Bronchial epithelial cell (primary cell): ENCODE measurements at places on chromosomes 12 and 14. TPM values are rescaled to one million over a fixed set of nuclear protein-coding genes. Genes with fewer than 3 reads are reported as not detected.
A peak's percentile ranks its signal among the peaks of the same experiment; 100 is the strongest.

GRCh38 chr14:85764822-85765221 lies 234.9 kb downstream of the FLRT2 start:
- no peak for DNase-seq

The KRT82 gene
- total RNA-seq: not detected in 2 replicates

DNA sequence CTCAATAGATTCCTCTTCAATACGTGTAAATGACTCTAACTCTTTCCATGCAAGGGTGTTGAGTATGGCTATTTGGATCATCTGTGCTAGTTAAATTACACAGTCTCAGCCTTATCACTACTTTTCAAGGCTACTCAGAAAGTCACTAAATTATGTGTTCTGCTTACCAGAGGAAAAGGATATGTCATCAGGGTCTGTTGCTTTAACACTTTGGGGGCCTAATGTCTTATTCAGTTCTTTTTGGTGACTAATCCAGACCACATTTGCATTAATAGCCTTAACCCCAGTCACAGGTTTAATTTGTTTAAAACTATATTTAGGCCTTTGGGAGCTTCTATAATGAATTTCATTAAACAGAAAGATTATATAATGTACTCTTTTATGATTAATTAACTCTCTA lies 649.3 kb downstream of the RPS29 start:
- no peak for DNase-seq

DNA sequence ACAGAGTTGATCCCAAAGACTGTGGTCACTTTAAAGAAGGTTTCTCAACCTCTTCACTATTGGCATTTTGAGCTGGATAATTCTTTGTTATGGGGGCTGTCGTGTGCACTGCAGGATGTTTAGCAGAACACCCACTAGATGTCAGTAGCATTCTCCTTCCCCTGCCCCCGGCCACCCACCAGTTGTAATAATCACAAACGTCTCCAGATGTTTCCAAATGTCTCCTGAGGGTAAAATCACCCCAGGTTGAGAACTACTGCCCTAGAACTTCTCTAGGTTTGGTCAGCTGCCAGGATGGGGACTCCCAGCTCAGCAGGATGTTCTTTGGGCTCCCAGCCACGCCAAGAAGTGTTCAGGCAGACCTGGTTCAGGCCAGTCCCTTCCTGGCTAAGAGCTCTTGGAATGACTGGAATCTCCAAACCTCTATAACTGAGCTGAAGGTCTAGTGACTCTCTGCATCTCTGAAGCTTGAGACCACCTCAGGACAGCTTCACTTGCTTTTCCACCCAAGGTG lies 12.5 kb upstream of the AJUBA start:
- peak; percentile 22 for DNase-seq

- DNase-seq: no peak
Measured at GRCh38 chr14:69333791-69334337, 64.2 kb downstream of the ERH start.

GRCh38 chr14:105861985-105862465 lies 335.6 kb downstream of the TMEM121 start:
- DNase-seq: no peak

DNA sequence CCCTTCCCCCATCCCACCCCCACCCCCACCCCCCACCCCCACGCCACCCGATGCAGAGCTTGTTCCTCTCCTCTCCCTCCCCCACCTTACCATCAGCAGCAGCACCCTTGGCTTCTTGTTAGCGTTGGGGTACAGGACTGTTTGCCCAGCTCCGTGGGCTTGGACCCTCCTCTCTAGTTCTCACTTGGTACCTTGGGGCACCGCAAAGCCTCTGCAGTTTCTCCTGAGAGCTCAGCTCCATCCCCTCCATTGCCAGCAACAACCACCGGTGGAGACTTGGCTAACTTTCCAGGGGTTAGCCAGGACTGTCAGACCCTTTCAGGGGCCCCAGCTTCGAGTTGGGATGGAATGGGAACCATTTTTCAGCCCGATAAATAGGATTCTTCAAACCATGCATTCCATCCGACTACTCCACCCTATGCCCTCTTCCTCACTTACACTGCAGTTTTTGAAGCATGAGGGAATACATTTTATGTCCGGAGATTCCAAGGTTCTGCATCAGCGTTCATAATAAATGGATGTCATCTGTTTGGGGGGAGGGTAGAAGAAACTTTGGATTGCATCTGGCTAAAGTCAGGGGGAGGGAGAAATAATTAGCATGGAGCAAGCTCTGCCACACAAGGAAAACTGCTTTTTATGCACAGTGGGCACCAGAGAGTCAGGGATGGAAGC lies 1.1 kb downstream of the SCN8A start:
- no peak for DNase-seq
